ENCODE measurements at places on chromosomes 3 and 15.

- DNase-seq: no peak
Measured at GRCh38 chr15:44216958-44217357, 21.9 kb upstream of the FRMD5 start.

- no peak for DNase-seq
Measured at GRCh38 chr15:42152921-42153698, 3.3 kb downstream of the PLA2G4F start.

DNA sequence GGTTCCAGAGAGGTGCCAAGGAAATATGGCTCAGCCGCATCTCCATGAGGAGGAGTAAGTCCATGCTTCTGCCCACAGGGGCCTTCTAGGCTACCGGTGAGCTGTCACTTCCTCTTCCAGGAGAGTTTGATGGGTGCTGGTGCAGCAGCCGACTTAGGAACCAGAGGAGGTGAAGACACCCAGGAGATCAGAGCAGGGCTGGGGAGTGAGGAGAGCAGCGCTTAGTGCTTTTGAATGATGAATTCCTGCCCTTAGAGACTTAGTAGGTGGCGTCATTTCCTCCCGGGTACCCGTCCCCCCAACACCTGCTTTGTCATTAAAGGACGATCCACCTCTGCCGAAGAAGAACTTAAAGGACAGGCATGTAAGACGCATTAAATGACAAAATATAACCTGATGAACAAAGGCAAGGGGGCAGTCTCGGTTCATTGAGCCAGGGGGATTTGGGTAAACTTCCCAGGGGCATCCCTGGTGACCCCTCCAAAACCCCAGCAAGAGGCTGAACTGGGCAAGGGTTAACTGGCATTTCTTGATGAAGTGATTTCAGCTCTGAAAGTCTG, 67.6 kb downstream of the HES1 start:
- DNase-seq: peak; percentile 61

- DNase-seq: no peak
Measured at GRCh38 chr3:107421881-107422280, 44.6 kb downstream of the CCDC54 start.

- DNase-seq: peak; percentile 41
Measured at GRCh38 chr3:131236421-131236820, 145.2 kb upstream of the NUDT16 start.

DNA sequence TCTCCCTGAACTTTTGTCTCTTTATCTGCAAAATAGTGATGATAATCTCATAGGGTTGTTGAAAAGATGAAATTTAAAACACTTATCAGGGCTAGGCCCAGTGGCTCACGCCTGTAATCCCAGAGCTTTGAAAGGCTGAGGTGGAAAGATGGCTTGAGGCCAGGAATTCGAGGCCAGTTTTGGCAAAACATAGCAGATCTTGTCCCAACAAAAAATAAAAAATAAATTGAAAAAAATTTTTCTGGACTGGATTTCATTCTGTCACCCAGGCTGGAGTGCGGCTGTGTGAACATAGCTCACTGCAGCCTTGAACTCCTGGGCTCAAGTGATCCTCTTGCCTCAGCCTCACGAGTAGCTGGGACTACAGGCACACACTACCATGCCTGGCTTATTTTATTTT, 29.6 kb downstream of the LMLN start:
- DNase-seq: no peak

- no peak for DNase-seq
Measured at GRCh38 chr3:33315826-33316225, 38.6 kb downstream of the FBXL2 start.

DNA sequence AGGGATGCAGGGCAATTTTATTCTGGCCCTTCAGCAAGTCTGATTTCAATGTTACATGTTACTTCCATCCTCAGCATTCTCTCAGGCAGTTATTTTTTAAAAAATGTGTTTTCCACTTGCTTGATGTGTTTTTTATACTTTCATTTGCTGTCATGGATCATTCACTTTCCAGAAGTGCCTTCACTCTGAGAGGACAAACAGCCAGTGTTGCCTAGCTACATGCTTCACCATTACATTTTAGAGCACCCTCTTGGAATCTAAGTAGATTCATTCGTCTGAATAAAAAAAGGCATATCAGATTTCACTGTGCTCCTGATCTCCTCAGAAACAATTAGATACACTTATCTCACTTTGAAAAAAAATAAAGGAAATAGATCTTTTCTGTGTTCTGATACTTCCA, 93.6 kb upstream of the POU1F1 start:
- no peak for DNase-seq

DNA sequence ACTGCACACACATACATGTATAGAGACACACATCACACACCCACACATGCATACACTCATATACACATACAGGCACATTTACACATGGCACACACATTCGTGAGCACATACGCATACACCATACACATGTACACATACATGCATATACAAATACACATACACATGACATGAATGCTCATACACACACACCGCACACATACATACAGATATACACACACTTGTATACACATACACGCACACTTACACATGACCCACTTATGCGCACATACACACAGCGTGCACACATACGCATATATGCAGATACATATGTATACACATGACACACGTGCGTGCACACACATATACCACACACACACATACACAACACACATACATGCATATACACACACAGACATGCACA, 162.7 kb downstream of the LRRK1 start:
- no peak for DNase-seq

DNA sequence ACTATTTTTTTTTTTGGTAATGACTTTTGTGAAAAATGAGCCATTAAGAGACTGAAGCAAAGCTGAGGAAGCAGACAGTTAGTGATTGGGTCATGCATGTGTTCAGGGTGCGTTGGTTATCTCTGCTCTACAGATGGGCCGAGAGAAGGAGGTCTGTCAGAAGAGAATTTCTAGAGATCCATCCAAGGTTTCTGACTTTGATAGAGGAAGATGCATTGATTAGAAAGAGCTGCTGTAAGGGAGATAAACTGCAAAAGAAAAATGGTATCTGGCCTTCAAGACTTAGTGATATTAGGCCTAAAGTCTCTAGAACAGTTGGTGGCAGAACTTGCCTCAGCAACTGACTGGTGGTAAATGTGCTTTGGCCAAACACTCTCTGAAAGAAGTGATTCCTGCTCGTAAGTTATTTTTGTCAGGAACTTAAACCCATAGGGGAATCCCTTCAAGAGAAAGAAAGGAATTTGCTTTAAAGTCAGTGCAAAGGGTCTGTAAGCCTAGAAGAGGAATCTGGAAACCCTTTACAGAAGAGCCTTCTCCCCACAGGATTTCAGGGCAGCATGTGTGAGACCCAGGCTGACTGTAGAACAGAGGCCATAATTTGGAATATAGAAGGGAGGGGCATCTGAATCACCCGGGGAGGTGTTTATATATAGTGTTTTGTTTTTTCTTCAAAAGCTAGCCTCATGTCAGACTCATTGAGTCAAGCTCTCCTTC, 67.8 kb downstream of the OPA1 start:
- DNase-seq: no peak

GRCh38 chr3:72229952-72230351, 445.0 kb upstream of the PROK2 start:
- DNase-seq: no peak

GRCh38 chr3:154794391-154794790, 285.7 kb upstream of the MME start:
- DNase-seq: no peak

DNA sequence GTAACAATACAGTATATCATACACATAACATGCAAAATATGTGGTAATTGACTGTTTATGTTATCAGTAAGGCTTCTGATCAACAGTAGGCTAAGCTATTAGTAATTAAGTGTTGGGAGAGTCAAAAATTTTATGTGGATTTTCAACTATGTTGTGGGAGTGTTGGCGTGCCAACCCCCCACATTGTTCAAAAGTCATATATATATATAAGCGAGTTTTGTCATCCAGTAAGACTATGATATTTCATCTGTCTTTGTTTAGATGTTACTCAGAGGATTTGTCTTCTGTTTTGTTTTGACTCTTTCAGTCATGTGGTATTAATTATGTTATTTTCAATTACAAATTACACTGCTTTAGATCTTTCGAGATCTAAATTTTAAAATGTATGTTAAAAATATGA, 51.0 kb upstream of the RAP2B start:
- no peak for DNase-seq

DNA sequence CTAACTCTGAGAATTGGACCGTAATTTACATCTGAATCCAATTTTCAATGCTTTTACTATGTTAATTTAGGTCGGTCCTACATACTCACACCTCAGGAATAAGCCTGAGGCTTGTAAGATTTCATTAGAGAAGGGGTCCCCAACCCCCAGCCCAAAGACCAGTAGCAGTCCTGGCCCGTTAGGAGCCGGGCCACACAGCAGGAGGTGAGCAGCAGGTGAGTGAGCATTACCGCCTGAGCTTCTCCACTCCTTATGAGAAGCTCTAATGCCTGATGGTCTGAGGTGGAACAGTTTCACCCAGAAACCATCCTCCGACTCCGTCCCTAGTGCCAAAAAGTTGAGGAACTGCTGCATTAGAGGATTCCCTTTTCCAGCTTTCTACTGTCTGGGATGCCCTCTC, 757.3 kb downstream of the SI start:
- DNase-seq: no peak

DNA sequence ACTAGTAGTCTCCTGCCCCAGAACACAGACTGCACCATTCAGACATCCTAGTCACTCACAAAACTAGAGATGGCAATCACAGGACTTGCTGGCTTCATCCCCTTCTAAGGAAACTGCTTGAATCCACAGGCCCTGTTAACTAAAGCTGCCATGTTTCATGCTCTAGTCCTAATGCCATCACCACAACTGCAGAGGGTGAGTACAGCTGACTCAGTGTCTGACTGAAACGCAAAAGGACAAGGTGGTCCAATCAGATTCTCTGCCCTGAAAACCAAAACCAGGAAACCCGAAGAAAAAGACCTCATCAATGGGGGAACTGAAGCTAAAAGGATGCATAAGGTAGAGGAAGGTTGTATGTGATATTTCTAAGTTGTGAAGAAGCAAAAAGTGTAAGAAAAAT, 25.2 kb upstream of the TFDP2 start:
- no peak for DNase-seq

DNA sequence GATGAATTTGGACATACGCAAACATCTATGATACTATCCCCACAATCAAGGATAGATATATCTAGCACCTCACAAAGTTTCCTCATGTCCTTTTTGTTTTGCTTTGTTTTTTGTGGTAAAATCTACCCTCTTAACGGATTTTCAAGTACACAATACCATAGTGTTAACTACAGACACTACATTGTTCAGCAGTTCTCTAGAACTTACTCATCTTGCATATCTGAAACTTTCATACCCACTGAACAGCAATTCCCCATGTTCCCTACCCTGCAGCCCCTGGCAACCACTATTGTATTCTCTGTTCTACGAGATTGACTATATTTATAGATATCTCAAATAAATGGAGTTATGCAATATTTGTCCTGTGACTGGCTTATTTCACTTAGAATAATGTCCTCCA, 58.1 kb upstream of the TJP1 start:
- DNase-seq: no peak

DNA sequence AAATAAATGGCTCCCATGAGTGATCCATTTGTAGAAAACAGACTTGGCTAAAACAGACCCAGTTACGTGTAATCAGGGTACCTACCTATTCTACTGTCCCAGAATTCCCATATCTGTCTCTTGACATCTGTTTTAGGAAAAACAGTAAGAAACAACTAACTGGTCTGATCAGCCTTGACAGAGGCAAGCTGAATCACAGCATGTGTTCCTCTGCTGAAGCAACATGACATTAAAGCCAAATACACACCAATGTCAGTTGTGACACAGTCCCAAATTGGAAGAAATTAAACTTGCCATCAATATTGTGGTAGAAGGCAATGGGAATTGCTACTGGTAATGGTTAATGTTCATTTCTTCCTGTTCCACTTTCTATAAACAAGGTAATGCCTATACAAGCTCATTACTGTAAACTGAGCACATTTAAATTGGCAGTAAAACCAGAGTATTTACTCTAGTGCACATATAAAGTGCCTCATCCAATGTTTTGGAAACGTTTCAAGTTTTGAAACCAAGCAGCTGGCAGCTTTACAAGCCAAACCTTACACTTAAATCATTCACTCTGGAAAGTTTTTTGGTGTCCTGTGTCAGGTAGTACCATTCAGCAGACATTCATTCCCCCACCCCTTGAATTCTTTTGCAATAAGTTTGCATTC, 27.0 kb downstream of the ALDH1A2 start:
- DNase-seq: no peak

- DNase-seq: no peak
Measured at GRCh38 chr15:47728426-47728825, 11.1 kb downstream of the SEMA6D start.

DNA sequence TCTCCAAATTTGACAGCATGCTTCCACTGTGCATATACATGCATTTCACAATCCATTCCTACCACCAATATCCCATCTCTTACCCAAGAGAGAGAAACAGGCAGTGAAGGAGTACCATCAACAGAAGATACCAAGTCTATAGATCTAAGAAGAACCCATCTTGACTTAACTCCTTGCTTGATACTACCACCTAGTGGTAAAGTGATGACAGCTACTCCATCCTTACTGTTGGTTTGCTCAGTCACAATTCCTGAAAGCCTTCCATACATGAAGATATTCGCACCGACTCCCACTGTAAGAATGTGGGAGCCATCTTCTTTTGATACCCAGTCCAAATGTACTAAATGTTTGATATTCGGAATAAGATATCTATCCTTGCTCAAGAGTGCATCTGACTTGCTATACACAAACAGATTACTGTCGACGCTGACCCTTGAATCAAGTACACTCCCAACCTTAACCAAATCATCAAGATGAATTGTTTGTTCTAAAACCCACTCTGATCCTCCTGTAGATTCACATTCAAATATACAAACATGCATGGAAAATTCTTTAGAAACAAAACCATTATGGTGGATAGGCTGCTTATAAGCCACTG, 123.1 kb downstream of the DMXL2 start:
- peak; percentile 18 for DNase-seq

DNA sequence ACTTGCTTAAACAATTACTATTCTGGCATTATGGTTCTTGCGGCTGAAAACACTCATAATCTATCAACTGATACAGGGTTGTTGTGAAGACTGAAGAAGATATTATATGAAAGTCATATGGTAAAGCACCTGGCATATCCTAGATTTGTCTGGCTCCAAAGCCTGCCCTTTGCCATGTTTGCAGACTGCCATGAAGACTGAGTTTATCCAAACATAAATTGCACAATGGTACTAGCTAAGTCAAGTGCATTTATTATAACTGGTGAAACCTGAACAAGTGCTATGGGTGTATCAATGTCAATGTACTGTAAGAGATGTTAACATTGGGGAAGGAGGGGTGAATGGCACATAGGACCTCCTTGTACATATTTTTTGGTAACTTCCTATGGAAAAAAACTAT, 87.4 kb upstream of the MEX3B start:
- no peak for DNase-seq

All from NCI-H146 (cell line).